Left kidney (tissue), 8 donors: ENCODE measurements at places on chromosomes 5 and 9. TPM values are rescaled to one million over a fixed set of nuclear protein-coding genes. Genes with fewer than 3 reads are reported as not detected.

TMEFF1 gene
- polyA plus RNA-seq = 5.5 TPM

ABO gene
- 19.1 TPM for polyA plus RNA-seq

SLC6A18 gene
- 0.53 TPM for polyA plus RNA-seq

SPAAR gene
- polyA plus RNA-seq = 1.4 TPM

CAMK2A gene
- 4.6 TPM for polyA plus RNA-seq

ANXA2R gene
- 1.4 TPM for polyA plus RNA-seq

SHISAL2B gene
- polyA plus RNA-seq = 0.27 TPM

SLC34A3 gene
- polyA plus RNA-seq = 7.4 TPM

PCSK5 gene
- 18.0 TPM for polyA plus RNA-seq

HTR1A gene
- polyA plus RNA-seq = not detected

DNA sequence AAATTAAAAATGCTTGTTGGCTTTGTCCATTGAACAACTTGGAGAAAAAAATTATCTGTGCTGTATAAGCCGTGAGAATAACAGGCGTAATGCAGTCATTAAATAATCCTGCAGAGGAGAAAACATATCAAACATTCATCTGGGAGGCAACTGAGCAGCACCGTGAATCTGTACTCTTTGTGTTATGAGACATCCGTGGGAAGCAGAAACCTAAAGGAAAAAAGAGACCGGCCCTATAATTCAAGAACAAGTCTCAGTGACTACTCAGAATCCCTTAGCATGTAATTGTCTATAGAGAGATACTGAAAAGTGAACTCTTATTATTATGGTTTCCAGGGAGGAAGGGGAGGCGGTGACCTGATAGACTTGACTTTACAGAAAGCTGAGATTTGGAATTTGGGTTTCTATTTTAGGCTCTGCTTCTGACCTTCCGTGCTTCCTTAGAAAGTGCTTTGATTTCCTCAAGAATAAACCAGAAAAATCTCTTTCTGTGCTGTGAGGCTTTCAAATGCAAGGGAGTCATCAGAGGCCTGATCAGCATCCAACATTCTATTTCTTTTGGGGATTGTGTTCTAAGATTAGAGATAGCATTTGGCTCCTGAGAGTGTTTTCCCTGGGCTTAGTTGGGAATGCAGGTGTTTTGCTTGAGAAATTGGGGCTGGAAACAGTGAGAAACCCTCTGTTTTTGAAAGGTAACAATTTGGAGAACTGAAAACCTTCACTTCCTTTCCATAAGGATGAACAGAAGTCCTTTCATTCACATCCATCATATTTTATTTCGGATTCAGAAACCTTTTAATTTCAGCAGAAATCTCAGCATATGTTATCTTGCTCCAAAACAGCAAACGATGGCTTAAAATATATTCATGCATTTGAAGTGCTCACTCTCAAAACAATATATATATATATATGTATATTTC lies 296.7 kb downstream of the CSNK1G3 start:
- DNase-seq = no peak

GRCh38 chr5:128466554-128466953 lies 71.5 kb downstream of the FBN2 start:
- DNase-seq = no peak

- DNase-seq = no peak
Measured at GRCh38 chr9:100027543-100027942, 71.3 kb downstream of the ERP44 start.

GRCh38 chr5:8058616-8059190 lies 189.8 kb downstream of the MTRR start:
- DNase-seq = no peak

GRCh38 chr9:133374612-133375115 lies 1.2 kb downstream of the SURF4 start:
- DNase-seq = no peak

DNA sequence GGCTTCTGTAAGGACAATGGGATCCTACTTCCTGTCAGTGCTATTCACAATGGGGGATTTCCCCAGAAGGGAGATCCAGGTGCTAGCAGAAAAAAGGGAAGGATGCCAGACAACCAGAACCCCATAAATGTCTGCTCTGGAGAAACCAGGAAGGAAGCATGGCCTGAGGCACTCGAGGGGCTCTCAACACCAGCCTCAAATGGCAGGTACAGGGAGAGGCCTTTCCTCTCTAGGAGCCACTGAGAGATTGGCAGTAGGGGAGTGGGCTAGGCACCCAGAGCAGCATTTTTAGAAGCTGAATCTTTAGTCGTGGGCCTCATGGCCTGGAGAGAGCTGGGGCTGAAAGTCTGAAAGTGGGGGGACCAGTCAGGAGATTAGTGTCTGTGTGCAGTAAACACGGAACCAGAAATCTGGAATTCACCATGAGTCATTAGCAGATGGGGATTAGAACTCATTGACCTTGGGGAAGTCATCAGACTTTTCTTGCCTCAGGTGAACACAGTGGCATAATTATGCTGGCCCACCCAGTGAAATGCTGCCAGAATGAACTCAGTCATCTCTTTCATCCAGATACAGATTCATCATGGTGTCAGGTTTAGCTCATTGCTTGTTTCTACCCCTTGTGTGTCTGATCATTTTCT lies 28.3 kb downstream of the ARHGEF28 start:
- DNase-seq = no peak

DNA sequence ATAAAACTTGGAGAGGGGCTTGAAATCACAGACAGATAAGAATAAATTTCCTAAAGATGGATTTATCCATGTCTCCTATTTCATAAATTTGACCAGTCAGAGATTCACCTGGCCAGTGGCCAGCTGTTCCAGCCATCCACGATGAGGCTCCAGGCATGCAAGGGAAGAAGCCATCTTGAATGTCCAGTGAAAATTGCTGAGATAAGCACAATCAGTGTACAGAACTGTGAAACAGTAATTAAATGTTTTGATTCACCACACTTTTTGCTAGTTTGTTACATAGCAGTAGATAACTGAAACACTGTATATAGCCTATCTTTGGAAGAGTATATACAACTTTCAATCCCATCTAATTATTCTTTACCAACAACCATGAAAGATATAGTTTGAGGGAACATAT lies 163.5 kb downstream of the HINT1 start:
- no peak for DNase-seq

DNA sequence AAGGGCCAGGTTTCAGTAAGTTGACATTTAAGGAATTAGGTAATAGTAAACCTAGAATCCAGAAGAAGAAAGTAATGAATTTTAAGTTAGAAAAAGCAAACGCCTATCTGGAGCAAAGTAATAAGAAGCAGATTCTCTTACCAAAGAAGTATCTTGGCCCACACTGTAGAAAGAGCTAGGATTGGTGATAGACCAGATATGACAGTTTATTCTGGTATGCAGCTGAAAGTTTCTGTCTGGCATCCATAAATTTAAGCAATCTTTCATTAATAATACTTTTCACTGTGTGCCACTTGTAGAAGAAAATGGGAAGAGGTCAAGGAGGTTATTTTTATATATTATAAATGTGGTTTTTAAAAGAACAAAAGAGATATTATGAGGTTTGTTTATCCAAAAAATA lies 3.0 kb downstream of the RECK start:
- no peak for DNase-seq

- no peak for DNase-seq
Measured at GRCh38 chr5:180471866-180472265, 22.3 kb upstream of the CNOT6 start.

DNA sequence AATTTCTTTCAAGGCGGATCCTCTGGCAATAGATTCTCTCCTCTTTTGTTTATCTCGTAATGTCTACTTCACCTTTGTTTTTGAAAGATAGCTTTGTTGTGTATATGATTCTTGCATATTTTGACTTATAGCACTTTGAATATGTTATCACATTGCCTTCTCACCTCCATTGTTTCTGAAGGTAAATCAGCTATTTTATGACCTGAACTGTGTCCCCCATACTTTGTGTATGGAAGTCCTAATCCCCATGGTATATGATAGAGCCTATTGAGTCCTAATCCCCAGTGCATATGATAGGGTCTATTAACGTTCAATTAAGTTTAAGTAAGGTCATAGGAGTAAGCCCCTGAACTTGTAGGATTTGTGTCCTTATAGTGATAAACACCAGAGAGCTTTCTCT lies 910.2 kb upstream of the NUDT12 start:
- no peak for DNase-seq

GRCh38 chr9:91690540-91691249 lies 259.3 kb downstream of the ROR2 start:
- DNase-seq = no peak

GRCh38 chr5:58440901-58441460 lies 18.9 kb downstream of the PLK2 start:
- no peak for DNase-seq

- no peak for DNase-seq
Measured at GRCh38 chr9:106945727-106946660, 83.0 kb downstream of the ZNF462 start.

DNA sequence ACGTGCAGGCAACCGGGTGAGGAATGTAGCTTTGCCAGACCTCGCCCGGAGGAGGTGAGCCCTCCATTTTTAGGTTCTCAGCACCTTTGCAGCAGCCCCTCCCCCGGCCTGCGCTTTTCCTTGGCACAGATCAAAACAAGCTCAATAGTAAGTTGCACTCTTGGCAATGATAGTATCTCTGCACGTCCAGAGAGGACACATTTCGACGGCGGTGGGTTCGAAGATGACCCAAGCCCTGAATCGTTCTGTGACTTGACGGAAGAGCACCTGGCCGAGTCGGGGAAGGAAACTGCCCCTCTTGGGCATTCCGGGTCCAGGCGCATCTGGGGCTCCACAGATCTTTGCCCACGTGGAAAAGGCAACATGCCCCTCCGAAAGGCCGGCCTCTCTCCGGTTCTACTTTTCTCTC lies 904 bp downstream of the GDNF start:
- no peak for DNase-seq

GRCh38 chr5:79873187-79873586 lies 117.9 kb downstream of the MTX3 start:
- no peak for DNase-seq

DNA sequence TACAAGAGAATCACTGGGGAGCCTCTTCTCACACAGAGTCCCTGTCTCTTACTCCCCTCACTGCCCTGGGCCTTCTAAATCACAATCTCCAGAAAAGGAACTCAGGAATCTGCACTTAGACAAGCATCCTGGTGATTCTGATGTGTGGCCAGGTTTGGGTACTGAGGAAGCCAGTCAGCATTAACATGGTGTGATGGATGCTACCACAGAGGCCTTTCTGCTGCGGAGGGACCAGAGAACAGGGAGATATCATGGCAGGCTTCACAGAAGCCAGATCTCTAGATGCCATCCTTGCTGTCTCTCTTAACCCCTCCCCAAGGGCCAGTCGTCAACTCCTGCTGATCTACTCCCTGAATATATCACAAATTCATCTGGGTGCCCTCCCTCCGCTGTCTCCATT lies 1.6 kb downstream of the ANKS6 start:
- DNase-seq = no peak

- no peak for DNase-seq
Measured at GRCh38 chr5:116176121-116176520, 91.3 kb downstream of the COMMD10 start.

- no peak for DNase-seq
Measured at GRCh38 chr5:2656206-2656605, 95.3 kb downstream of the IRX2 start.

- no peak for DNase-seq
Measured at GRCh38 chr5:127441799-127442484, 75.5 kb upstream of the PRRC1 start.

- peak; percentile 44 for DNase-seq
Measured at GRCh38 chr9:106916466-106917235, 53.7 kb downstream of the ZNF462 start.

- no peak for DNase-seq
Measured at GRCh38 chr5:161446655-161447054, 99.9 kb downstream of the GABRB2 start.
